Amygdala (tissue), 56 donors: ENCODE measurements at places on chromosomes 5 and 9.

DNA sequence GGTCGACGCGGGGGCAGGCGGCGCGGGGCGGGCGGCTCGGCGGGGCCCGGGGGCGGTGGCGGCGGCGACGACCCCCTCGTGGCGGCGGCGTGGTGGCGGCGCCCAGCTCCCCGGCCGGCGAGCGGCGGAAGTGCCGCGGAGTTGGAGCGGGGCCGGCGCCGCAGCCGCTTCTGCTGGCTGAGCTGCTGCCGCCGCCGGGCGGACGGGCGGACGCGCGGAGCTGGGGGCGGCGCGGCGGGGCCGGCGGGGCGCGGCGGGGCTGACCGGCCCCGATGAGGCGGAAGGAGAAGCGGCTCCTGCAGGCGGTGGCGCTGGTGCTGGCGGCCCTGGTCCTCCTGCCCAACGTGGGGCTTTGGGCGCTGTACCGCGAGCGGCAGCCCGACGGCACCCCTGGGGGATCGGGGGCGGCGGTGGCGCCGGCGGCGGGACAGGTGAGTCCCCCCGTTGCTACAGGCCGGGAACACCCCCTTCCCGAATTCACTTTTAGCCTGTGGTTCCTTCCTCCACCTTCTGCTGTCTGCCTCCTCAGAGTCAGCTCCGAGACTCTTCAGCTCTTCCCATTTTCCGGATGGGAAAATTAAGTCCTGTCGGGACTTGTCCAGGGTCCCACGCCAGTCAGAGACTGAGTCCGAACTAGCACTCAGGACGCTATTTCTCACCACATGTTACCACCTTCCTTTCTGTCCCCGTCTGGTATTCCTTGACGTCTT is at the start of gene GALNT10:
Gene GALNT10, plus strand, starts transcription at position 139 of the 710 bp plus-strand sequence. Its CDS starts 134 bp downstream, at position 273.
- peak; percentile 52 for DNase-seq

DNA sequence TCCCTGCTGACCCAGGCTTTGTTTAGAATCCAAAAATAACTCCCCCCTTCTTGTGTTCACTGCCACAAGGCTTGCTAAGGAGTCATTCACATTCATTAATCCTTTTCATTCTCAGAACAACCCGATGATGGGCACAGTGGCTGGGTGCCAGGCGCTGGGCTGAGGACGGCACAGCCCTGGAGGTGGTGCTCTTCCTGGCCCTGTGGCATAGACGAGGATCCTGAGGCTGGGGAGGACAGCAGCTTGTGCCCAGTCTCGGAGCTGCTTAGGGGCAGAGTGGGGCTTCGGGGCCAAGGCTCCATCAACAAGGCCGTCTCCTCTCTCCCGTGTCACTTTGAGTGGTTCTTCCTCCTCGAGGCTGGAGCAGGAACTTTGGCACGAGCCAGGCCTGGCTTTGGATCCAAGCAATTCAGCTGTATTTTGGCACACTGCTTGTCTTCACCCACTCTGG is 166.7 kb downstream of the TTLL11 start:
- no peak for DNase-seq

DNA sequence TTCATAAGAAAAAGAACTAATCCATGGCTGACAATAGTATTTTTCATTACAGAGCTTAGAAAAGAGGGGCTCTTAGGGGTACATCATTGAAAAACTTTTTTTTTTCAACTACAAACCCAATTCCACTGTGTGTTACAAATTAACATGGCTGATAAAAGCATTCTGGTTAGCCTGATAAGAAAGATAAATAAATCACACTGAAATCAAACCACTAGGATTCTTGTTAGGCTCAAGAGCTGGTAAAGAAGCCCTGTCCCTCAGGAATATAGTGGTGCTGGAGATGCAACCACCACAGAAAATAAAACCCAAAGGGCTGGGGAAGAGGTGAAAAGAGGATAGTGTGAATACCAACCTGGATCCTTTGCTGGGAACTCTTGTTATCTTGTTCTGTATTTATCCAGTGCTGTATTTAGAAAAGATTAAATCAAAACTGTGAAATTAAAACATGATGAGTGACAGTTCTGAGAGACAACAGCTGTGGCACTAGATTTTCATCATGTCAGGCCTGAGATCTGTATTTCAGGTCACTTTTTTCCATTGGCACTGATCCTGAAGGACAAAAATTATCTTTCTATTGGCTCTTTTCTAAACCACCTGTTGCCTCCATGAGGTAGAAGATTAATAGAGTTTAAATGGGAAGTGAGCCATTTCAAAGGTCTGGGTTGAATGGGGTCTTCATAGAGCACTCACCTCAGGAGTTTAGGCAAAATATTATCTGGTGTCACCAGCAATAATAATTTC is 118.6 kb downstream of the ARRDC3 start:
- no peak for DNase-seq

- no peak for DNase-seq
Measured at GRCh38 chr9:111271047-111271446, 59.0 kb downstream of the OR2K2 start.

DNA sequence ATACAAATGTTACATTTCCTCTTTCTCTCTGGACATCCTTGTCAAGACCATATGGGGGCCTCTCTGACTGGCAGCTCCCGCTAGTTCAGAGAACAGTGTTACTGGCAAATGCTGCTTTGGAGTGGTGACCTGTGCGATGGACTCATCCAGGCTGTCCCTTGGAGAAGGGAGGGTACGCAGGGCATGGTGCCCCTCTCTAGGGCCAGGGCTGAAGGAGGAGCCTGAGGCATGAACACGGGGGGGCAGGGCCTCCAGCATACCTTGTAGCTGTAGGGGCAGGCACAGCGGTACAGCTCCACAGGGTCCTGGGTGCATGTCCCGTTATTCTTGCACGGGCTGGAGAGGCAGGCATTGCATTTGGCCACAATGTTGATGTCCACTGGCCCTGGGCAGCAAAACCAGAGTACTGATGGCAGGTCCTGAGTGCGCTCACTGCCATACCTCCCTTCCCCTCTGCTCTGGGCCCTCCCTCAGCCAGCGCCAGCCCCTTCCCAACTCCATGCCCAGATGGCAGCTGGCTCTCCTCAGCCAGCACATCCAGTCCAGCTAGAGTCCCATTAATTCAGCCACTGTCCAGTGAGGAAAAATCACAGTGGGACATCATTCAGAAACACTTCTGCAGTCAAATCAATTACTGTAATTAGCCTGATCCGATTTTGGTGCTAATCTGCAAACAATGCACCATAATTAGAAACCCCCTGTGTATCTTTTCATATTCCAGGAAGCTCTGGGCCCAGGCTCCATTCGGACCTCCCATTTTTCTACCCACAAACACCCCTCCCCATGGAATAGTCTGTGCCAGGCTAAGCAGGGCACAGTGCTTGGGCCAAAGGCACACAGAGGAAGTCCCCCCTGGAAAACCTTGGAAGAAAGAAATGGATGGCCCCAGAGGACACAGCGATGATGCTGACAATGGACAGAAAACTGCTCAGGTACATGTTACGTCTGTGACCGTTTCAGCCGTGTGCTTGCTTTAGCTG is 128.8 kb upstream of the PANK3 start:
- DNase-seq = no peak

DNA sequence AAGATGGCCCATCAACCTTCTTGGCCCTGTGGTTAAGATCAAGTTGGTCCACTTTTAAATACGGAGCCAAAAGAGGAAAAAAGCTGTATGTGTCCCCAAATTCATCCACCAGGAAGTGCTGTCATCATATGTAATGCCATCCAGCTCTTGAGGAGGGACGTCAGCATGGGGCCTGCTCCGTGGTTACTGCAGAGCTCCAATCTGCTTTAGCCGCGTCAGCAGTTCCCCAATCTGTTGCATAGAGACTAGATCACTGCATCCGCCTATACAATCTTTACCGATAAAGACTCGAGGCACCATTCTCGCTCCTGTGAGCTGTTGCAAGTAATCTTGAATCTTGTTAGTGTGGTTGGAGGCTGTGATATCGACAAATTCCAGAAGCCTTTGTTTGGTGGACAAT is 65.7 kb downstream of the GABRA6 start:
- no peak for DNase-seq

DNA sequence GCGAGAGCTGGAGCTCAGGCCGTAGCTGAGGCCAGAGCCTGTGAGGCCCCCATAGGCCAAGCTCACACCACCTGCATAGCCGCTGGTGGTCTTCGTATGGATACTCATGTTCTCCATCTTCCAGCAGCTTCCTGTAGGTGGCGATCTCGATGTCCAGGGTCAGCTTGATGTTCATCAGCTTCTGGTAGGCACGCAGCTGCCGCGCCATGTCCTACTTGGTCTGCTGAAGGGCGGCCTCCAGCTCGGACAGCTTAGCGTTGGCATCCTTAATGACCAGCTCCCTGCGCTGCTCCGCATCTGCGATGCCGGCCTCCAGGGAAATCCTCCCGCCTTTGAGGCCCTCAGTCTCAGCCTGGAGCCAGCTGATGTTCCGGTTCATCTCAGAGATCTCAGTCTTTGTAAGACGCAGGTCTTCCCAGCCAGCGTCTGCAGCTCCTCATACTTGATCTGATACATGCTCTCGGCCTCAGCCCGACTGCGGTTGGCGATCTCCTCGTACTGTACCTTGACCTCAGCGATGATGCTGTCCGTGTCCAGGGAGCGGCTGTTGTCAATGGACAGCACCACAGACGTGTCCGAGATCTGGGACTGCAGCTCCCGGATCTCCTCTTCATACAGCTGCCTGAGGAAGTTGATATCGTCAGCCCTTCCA is 172.1 kb downstream of the PPP2R2B start:
- no peak for DNase-seq

GRCh38 chr5:180519098-180519497 is 24.9 kb downstream of the CNOT6 start:
- DNase-seq = no peak

DNA sequence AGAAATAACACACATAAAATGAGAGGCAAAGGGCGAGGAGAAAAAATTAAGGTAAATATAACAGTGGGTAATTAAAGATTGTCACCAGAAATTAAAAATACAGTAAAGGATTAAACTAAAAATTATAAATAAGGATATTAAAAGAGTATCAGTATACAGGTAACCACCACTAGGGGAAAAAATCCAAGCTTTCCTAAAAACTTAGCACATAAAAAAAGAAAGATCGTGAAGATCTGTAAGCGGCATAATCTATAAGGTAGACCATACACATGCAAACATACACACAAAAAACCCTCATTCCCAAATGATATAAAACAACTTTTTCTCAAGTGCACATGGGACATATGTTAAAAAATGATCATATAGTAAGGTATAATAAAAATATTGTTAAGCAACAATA is 577.3 kb upstream of the NUDT12 start:
- no peak for DNase-seq

DNA sequence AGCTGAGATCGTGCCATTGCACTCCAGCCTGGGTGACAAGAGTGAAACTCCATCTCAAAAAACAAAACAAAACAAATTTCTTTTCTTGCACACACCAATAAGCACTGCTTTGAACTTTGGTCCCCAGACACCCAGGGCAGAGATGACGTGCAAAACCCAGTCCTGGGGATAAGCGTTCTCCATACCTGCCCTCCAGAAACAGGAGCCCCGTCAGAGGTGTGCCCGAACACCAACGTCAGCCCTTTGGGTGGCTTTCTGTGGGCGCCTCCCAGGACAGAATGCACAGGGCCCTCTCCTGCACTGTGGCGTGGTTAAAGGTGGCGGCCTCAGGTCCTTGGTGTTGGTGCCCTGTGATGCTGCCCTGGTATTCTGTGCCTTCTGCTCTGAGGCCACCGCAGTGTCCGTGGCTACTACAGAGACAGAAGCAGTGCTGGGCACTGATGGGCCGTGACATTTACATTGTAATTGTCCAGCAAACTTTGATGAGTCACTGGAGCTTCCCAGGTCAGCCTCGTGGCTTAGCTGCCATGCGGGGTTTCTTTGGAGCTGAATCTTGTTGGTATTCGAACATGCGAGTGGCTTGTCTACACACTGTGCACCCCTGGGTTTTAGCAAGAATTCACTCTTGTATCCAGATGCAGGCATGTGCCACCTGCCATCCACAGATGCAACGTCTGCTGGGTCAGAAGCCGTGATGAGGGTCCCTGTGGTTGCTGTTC is 9.8 kb downstream of the PPP1R26 start:
- DNase-seq = no peak

DNA sequence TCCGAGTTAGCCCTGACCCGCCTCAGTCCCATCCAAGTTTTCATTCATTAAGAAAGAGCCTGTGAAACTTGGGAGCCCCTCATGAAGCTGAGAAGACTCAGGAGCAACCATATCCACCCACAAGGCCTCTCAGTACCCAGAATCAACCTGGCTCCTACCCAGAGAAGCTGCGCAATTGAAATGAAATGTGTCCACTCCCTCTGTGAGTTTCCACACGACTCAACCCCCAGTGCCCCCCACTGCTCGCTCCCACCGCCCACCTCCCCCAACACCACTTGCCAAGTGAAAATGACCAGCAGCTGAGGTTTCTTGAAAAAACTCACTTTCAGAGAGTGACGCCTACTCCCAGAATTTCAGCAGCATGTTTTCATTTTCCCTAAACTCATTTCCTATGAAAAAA is 104.6 kb downstream of the CDK5RAP2 start:
- DNase-seq = no peak

GRCh38 chr5:135087950-135088349 is 53.9 kb upstream of the PITX1 start:
- DNase-seq = no peak
